ENCODE measurements at places on chromosomes 12 and 14.

GRCh38 chr12:2417481-2418160 lies 364.8 kb downstream of the CACNA1C start:
- no peak for DNase-seq

DNA sequence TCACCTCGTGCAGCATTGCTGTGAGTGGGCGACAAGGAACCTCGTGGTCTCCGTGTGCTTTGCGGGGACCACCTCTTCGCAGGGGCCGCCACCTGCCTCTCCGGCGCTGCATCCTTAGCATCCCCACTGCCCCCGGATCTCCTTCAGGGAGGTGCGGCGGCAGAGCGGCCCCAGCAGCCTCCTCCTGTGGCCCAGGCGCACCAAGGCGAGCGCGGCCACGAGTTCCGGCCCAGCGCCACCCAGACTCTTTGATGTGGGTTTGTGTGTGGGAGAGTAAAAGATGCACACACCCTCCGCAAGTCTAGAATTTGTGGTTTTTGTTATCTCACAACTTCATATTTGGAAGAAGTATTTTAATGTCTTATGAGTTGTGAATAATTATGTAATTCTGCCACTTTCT lies 118.8 kb upstream of the DIO3 start:
- no peak for DNase-seq

- no peak for DNase-seq
These were observed 222.1 kb downstream of the NTF3 start for GRCh38 chr12:5654019-5654418.

DNA sequence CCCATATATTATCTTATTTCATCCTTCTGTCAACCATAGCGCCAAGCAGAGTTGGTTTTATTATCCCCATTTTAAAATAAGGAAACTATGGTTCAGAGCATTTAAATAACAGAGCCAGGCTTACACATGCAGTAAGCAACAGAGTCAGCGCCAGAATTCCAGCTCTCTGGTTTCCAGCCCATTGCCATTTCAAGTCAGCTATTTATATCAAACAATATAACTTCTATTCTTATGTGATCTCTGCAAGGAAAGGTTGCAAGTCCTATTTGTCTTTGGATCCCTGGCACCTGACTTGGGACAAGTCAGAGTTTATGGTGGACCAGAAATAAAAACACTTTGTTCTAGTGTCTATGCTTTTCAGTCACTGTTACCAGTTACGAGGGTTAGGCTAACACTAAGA lies 174.1 kb upstream of the EEA1 start:
- DNase-seq = no peak

GRCh38 chr12:30701056-30701455 lies 5.4 kb upstream of the IPO8 start:
- peak; percentile 21 for DNase-seq

DNA sequence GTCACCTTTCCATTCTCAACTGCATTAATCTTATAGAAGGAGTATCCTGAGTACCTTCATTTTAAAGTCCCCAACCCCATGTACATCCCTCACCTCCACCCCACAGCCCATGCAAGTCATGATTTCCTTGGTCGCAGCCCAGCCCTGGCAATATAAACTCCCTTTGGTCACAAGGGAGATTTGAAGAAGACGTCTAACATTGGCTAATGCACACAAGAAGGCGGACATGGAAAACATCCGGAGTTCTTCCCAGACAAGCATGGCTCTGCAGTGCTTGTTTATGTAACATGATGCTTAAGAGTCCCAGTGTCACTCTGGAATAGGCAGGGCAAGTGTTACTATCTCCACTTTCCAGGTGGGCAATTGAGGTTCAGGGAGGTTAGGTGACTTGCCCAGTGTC lies 277.6 kb downstream of the DPF3 start:
- no peak for DNase-seq

GRCh38 chr12:19759227-19759626 lies 319.9 kb downstream of the AEBP2 start:
- no peak for DNase-seq
